ENCODE measurements at places on chromosomes 2 and 18.

DNA sequence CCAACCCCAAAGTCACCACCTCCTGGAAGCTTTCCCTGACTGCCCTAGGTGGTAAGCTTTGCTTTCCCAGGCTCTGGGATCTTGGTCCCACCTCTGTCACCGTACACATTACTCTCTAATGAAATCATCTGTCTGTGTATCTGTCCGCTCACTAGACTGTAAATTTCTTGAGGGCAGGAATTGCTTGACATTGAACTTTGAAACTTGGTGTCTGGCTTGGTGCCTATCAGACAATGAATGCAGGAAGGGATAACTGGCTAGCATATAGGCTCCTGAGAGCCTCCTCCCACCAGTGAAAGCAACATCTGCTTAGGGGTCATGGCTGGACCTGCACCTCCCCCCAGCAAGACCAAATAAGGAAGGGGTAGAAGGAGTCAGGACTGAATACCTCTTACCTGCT is 155.7 kb downstream of the TNS1 start:
- no peak for DNase-seq

- DNase-seq, result no peak
Measured at GRCh38 chr2:32384529-32384928, 27.7 kb downstream of the BIRC6 start.

GRCh38 chr2:160387558-160388262 is 105.9 kb downstream of the RBMS1 start:
- DNase-seq, result no peak

- DNase-seq, result no peak
Measured at GRCh38 chr18:41490861-41491260, 464.2 kb upstream of the PIK3C3 start.

- no peak for DNase-seq
Measured at GRCh38 chr2:169034256-169034655, 3.1 kb upstream of the ABCB11 start.

GRCh38 chr18:46632401-46633071 is 24.5 kb downstream of the LOXHD1 start:
- DNase-seq, result no peak

DNA sequence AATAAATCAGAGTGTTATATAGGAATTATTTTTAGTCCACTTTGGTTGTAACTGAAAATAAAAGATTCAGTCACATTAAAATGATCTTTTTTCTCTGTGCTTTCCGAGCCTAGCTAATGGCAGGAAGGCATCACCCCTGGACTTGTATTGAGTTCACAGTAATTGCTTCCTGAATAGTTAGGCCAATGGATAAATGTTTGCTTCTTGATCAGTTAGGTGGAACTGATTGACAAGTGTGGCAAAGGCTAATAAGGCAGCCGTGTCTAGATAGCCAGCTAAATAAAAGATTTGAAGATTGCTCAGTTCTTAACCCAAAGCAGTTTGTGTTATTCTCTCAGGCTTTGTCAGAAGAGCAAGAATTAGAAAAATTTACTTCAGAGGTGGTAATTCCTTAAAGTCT is 20.8 kb downstream of the FAM171B start:
- DNase-seq, result no peak

GRCh38 chr2:21228041-21228895 is 104.5 kb downstream of the TDRD15 start:
- DNase-seq, result no peak

- no peak for DNase-seq
Measured at GRCh38 chr18:47777626-47778025, 152.8 kb downstream of the SMAD2 start.

- DNase-seq, result no peak
Measured at GRCh38 chr18:55433648-55434047, 154.3 kb downstream of the TCF4 start.

Data from T-helper 9 cell (primary cell).